ENCODE measurements at places on chromosomes 6 and 20.

- DNase-seq = no peak
These were observed 10.3 kb downstream of the FOXQ1 start for GRCh38 chr6:1322156-1322555.

GRCh38 chr20:46724343-46724959 is 15.0 kb downstream of the SLC2A10 start:
- DNase-seq = no peak

DNA sequence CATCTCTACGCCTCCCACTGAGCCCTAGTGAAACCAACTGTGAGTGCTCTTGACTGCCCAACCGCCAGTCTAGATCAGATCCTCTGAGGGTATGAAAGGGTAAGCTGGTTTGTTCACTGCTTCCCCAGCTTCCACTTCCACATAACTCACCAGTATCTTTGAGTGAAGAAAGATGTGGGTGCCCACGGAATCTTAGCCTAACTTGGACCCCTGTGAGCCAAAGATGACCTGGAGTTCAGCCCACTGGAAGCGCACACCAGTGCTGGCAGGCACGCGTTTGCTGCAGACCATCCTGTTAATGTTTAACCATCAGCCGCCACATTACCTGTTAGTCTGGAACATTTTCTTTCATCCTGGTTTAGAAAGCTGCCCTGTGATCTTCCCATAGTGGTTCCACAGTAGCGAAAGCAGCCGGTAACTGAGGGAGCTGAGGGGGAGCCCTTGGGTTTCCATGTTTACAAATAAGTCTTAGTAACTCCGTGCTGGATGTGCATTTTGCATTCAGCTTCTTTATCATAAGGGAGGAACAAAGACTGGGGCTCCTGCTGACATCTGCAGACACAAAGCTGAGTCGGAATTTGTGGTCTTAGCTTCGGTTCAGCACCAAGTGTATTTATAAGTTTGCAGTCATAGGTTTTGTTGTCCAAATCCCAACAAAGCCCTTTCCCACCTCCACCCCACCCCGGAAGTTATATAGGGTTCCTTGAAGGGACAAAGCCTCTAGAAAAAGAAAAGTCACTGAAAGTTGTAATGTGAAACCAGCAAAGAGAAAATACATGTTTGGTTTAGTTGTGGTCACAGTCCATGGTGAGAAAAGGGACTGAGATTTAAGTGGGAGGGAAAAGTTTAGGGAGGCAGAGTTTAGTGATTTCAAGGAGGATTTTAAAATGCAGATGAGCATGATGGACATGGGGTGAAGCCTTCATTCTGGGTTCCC is 71.0 kb downstream of the SSR1 start:
- no peak for DNase-seq

- DNase-seq = no peak
These were observed 19.9 kb downstream of the PFDN4 start for GRCh38 chr20:54227751-54228150.

DNA sequence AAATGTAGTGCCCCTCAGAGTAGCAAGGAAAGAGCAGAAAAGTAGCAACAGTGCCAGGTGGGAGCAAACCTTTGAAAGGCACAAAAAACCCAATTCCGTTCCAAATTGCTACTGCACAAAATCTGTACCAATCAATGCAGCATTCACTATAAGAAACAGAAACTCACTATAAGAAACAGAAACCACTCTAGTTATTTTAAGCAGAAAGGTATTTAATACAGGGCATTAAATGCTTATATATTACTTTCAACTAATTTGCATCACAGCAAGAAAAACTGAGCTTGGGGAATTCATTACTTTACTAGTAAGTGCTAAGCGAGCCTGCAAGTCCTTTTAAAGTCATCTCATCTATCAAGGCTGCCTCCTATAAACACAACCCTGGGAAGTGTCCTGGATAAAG is 116.5 kb upstream of the OLIG3 start:
- no peak for DNase-seq

Data from activated naive CD8-positive, alpha-beta T cell treated with anti-CD3 and anti-CD28 coated beads, Interleukin-2, amount 50 U/mL, for 16 hours (primary cell).